Stimulated activated effector memory CD8-positive, alpha-beta T cell treated with anti-CD3 and anti-CD28 coated beads, Interleukin-12 subunit alpha, Interleukin-12 subunit beta, amount 100 ng/mL, for 72 hours (primary cell): ENCODE measurements at places on chromosomes 6 and 20.

GRCh38 chr20:51287628-51288413 is 254.7 kb downstream of the NFATC2 start:
- DNase-seq, result no peak

- no peak for DNase-seq
Observed at GRCh38 chr20:35510951-35511735, 18.3 kb downstream of the C20orf173 start.

- DNase-seq, result no peak
Observed at GRCh38 chr20:10312111-10312510, 93.5 kb downstream of the SNAP25 start.

DNA sequence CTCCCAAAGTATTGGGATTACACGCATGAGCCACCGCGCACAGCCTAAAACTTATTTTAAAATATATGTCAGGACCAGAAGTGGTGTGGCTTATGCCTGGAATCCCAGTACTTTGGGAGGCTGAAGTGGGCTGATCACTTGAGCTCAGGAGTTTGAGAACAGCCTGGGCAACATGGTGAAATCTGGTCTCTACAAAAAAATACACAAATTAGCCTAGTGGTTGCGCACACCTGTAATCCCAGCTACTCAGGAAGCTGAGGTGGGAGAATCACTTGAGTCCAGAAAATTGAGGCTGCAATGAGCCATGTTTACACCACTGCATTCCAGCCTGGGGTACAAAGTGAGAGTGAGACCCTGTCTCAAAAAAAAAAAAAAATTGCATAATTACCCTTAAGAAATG is 13.7 kb downstream of the PXT1 start:
- no peak for DNase-seq

- DNase-seq, result no peak
Observed at GRCh38 chr6:34143196-34143883, 2.5 kb downstream of the GRM4 start.

DNA sequence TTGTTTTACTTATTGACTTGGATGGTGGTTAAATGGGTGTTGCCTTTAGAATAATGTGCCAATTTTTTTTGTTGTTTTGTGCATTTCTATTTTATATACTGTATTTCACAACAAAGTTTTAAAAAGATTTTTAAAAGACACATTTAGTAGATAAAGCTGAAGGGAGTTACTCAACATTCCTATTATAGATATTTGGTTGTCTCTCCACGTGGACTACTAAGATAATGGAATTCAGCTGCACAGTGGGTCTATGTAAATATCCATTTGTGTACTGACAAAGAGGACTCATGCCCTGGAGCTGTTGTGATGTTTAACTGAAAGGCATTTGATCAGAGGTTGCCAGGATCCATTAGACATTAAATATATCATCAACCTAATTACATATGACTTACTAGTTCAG is 23.2 kb upstream of the FAM135A start:
- DNase-seq, result no peak

- no peak for DNase-seq
Observed at GRCh38 chr20:16057651-16058050, 515.6 kb downstream of the KIF16B start.

DNA sequence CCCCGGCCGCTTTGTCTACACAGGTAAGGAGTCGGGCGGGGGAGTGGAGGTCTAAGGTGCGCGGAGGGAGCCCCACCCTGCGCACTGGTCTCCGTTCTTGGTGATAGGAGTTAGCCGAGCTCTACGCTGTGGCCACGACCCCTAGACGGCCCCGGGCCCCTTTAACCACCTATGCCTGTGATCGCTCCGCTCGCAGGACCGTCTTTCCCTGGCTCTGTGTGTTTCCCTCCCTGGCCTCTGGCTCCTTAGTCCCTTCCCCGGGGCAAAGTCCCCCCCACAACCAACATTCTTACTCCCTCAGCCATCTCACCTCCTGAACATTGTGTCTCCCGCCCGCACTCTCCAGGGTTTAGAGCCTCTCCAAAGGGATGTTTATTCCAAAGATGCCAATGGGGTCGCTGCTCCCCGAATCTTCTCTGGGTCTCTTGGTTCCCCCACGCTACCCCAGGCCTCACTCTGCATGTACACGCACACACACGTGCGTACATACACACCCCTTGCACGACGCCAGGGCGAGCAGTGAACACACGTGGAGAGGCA is 50.4 kb downstream of the CPXM1 start:
- DNase-seq, result no peak
